ENCODE measurements at places on chromosomes 12 and 14.
A peak's percentile ranks its signal among the peaks of the same experiment; 100 is the strongest.

DNA sequence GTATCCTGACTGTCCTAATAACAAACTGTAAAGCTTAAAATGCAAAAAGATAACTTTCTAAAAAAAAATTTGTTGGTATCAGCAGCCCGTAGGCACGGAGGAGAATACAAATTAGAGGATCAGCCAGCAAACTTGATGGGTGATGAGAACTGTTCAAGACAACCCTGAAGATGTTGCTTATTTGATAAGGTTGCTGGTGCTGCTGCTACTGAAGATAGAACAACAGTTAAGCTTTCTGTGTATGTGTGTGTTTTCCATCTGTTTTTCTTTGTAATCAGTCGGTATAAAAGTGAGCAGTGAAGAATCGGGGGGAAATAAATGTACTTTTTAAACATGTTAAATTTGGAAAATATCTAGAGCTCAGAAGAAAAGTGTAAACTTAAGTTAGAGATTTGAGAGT is 67.4 kb upstream of the POC1B start:
- DNase-seq, result no peak

GRCh38 chr14:96255501-96256366 is at the start of gene BDKRB1:
Gene BDKRB1, plus strand, starts transcription at chr14:96256210. Its CDS starts 7,473 bp downstream, at chr14:96263683.
- DNase-seq, result no peak

- DNase-seq, result peak; percentile 49
These were observed 5.5 kb downstream of the ZFP36L1 start for GRCh38 chr14:68787092-68787992.

DNA sequence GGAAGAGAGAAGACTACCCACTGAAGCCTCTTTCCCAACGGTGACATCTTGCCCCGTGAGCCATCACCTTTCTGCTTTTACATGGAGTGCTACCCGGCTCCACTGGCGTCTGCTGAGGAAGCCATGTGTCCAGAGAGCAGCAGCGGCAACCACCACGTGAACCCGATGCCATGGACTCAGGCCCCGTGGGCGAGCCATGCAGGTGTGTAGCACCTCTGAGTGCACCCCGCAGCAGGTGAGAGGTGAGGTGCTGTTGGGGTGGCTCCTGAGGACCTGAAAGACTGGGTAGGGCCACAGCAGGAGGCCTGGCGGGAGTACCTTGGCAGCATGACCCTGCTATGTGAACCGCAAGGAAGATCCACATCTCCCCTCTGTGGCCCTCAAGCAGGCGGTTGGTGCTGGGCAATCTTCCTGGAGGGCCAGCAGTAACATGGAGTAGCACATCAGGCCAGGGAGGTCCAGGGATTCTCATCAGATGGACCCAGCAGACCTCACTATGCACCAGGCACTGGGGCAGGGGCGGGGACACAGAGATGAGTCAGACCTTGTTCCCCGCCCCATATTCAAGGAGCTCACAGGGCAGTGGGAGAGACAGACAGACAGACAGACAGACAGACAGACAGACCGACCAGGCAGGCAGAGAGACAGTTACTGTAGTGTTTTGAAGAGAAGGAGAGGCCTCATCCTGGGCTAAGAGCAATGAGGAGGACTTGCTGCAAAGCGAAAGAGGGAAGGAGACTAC is 129.6 kb downstream of the PAPOLA start:
- DNase-seq, result no peak

- DNase-seq, result no peak
These were observed 52.8 kb downstream of the PTHLH start for GRCh38 chr12:27919671-27920235.

GRCh38 chr14:72892879-72893635 is 844 bp downstream of the DPF3 start:
- DNase-seq, result peak; percentile 28

DNA sequence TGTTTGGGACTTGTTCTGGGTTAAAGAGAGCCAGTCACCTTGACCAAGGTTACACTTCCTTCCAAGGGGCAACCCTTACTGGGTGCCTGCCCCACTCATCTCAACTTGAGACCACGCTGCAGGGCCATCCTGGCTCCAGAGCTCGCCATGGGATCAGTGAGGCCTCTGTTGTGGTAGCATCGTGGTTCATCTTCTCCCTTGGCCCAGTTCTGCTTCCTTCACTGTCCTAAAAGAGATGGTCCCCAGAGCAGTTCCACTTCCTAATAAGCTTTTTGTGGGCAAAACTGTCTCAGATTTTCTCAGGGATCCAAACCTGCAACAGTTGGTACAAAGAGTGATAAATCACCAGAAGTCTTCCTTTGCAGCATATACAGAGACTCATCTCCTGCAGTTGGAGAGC is 165.9 kb upstream of the TMEM260 start:
- DNase-seq, result no peak

- DNase-seq, result no peak
These were observed 297.1 kb downstream of the PDZRN4 start for GRCh38 chr12:41485203-41485602.

- no peak for DNase-seq
These were observed 218.9 kb downstream of the ACSS3 start for GRCh38 chr12:81296556-81297305.

- no peak for DNase-seq
These were observed 209.7 kb downstream of the BCAT1 start for GRCh38 chr12:24739106-24739779.

DNA sequence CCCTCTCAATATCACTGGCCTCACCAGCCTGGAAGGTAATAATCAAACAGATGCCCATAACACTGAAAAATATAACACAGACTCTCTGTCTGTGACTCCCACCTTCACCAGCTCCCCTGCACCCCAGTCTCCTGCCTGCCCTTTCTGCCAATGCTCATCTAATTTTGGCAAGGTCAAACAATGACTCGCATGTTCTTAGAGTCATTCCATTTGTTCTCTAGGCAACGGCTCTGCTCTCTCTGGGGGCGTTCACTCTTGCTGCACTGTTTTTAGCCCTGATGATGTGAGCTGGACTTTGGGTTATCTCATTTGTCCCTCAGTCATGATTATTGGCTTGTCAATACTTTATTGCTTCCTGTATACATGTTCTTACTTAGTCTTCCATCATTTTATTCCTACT is 691.8 kb downstream of the FLRT2 start:
- DNase-seq, result no peak

- DNase-seq, result no peak
These were observed 192.2 kb upstream of the PELI2 start for GRCh38 chr14:55926007-55926406.

GRCh38 chr12:107537464-107538119 is 148.0 kb upstream of the PWP1 start:
- no peak for DNase-seq

DNA sequence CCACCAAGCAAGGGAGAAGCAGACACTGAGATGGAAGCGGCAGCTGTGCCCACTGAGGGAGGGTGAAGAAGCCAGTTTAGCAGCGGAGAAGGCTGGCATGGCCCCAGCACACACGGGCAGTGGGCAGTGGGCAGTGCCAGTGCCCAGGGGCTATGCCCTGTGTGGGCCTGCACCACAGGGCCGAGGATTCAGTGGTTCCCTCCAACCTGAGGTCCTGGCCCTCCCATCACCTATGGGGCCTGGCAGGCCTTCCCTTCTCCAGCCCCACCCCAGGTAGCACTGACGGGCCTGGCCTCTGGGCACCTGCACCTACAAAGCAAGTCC is 81.1 kb downstream of the ITPK1 start:
- DNase-seq, result no peak

GRCh38 chr14:105093431-105094192 is 28.4 kb upstream of the GPR132 start:
- DNase-seq, result peak; percentile 85

DNA sequence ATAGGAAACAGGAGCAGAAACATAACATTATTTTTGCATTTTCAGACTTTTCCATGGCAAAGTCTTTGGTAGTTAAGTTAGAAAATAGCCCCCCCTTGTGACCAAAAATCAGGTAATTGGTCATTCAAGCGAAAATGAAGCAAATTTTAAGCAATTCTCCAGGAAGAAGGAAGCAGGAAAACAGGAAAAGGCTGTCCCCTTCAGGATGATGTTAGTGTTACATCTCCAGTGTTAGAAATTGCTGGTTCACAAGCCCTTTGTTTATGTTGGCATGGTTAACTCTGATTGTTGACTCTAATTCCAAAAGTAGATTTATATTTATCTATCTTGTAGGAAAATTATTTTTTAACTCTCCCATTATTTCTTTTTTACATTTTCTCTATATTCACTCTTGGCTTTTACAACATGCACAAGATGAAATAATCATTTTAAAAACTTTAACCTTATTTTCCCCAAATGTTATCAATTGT is 18.8 kb upstream of the GAS2L3 start:
- DNase-seq, result no peak

DNA sequence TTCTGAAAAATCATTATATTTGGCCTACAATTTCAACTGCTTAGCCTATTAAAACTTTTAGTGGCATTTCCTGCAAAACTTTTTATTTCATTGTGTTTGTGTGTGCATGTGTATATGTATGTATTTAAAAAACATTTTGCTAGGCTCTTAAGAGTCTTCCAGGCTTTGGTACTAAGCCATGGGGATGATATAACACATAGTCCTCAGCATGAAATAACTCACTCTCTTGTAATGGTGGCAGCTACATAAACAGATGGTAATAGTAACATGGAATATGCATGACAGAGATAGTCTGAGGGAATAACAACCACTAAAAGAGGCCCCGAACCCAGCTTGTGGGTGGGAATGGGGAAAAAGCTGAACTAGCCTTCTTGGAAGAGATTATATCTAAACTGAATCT is 141.4 kb downstream of the TTLL5 start:
- no peak for DNase-seq

Measured in activated CD4-positive, alpha-beta T cell treated with anti-CD3 and anti-CD28 coated beads for 48 hours (primary cell).